ENCODE measurements at places on chromosomes 12 and 14.

GRCh38 chr12:113796066-113796827 is 169.9 kb downstream of the RBM19 start:
- no peak overlapping the region for H3K4me3 ChIP-seq
- no peaks in the 10 kb centered on the region for H3K27me3 ChIP-seq
- H3K36me3 ChIP-seq, result no peaks in the 10 kb centered on the region
- no peaks in the 10 kb centered on the region for H3K4me1 ChIP-seq
- no peak for DNase-seq
- H3K27ac ChIP-seq, result no peak overlapping the region

DNA sequence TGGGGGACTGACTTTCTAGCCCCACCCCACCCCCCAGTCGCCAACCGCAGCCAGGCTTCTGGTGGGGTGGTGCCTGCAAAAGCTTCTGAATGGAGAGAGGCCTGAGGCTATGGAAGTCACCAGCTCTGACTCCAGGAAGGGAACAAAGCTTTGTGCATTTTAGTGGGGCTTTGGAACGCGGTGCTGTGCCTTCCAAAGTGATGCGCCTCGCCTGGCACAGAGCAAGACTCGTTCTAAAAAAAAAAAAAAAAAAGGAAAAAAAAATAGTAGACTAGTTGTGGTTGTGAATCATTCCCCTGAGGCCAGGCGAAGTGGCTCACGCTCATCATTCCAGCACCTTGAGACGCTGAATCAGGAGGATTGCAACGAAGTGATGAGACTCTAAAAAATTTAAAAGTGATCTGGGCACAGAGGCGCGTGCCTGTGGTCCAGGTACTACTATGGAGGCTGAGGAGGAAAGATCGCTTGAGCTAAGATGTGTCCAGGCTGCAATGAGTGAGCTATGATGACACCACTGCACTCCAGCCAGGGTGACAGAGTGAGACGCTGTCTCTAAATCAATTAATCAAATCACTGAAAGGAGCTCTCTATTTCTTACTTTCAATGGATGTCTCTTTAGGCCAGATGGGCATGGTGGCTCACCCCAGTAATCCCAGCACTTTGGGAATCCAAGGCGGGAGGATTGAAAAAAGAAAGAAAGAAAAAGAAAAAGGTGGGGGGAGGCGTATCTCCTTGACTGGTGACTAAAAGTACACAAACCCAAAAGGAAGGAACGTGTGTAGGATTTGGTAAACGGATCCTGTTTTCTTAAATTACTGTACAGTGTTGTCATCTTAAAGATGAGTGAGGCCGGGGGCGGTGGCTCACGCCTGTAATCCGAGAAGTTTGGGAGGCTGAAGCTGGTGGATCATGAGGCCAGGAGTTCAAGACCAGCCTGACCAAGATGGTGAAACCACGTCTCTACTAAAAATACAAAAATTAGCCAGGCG is 259.6 kb upstream of the ALG10B start:
- H3K27me3 ChIP-seq, result no peaks in the 10 kb centered on the region
- H3K27ac ChIP-seq, result no peak overlapping the region
- no peaks in the 10 kb centered on the region for H3K4me1 ChIP-seq
- H3K4me3 ChIP-seq, result no peak overlapping the region

GRCh38 chr12:47296828-47297227 is 217.1 kb upstream of the AMIGO2 start:
- DNase-seq, result no peak
- no peak overlapping the region for H3K4me3 ChIP-seq
- no peak overlapping the region for H3K27ac ChIP-seq
- H3K27me3 ChIP-seq, result no peaks in the 10 kb centered on the region
- no peaks in the 10 kb centered on the region for H3K4me1 ChIP-seq

- H3K36me3 ChIP-seq, result no peaks in the 10 kb centered on the region
- DNase-seq, result no peak
- no peak overlapping the region for H3K4me3 ChIP-seq
- no peak overlapping the region for H3K27ac ChIP-seq
- no peaks in the 10 kb centered on the region for H3K4me1 ChIP-seq
These were observed 25.5 kb upstream of the FBXO34 start for GRCh38 chr14:55245657-55246268.

- peak; percentile 7 for DNase-seq
- H3K4me3 ChIP-seq, result no peak overlapping the region
- no peaks in the 10 kb centered on the region for H3K36me3 ChIP-seq
- no peaks in the 10 kb centered on the region for H3K27me3 ChIP-seq
- peaks cover 26% of the 10 kb centered on the region for H3K4me1 ChIP-seq
These were observed 61.7 kb downstream of the PPP1R36 start for GRCh38 chr14:64611358-64612020.

All from tibial nerve (tissue), 4 donors.